ENCODE measurements at places on chromosomes 1 and 21.

- H3K27me3 ChIP-seq: peaks cover 51% of the 10 kb centered on the region
- DNase-seq: peak; percentile 70
- no peak overlapping the region for H3K27ac ChIP-seq
- no peaks in the 10 kb centered on the region for H3K36me3 ChIP-seq
- no peak overlapping the region for H3K4me3 ChIP-seq
These were observed 24.7 kb upstream of the LRRN2 start for GRCh38 chr1:204709960-204710912.

- no peak overlapping the region for H3K4me3 ChIP-seq
- H3K27ac ChIP-seq: no peak overlapping the region
These were observed 45.7 kb downstream of the CAPZB start for GRCh38 chr1:19439464-19440171.

- no peaks in the 10 kb centered on the region for H3K27me3 ChIP-seq
- no peak for DNase-seq
- no peak overlapping the region for H3K27ac ChIP-seq
- peaks cover 4% of the 10 kb centered on the region for H3K36me3 ChIP-seq
- H3K4me1 ChIP-seq: no peaks in the 10 kb centered on the region
These were observed 520 bp downstream of the ZBTB17 start for GRCh38 chr1:15975358-15975804.

DNA sequence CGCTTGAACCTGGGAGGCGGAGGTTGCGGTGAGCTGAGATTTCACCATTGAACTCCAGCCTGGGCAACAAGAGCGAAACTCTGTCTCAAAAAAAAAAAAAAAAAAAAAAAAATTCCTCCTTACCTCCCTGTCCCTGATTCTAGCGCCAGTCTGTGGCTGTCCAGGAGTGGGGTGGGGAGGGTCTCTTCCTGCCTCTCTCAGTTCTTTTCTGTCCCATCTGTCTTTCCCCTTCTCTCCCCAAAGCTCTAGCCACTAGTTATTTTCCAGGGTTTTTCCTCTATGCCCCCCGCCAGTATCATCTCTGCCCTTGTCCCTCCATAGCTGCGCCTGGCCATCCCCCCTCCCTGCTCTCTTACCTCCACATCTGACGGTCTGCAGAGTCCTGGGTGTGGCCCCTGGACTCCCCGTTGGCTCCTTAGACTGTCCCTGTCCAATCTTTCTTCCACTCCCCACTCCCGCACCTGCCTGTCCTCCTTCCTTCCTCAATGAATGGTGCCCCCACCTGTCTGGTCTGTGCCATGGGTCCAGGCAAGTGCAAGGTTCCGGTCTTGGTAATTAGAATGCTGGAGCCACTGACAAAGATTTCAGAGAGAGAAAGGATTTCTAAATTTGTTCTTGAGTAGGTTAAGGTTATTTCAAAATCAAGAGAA, 1.6 kb upstream of the TMEM63A start:
- no peak overlapping the region for H3K27ac ChIP-seq
- H3K4me3 ChIP-seq: no peak overlapping the region
- H3K4me1 ChIP-seq: peaks cover 6% of the 10 kb centered on the region
- no peaks in the 10 kb centered on the region for H3K36me3 ChIP-seq
- no peak for DNase-seq
- no peaks in the 10 kb centered on the region for H3K27me3 ChIP-seq

DNA sequence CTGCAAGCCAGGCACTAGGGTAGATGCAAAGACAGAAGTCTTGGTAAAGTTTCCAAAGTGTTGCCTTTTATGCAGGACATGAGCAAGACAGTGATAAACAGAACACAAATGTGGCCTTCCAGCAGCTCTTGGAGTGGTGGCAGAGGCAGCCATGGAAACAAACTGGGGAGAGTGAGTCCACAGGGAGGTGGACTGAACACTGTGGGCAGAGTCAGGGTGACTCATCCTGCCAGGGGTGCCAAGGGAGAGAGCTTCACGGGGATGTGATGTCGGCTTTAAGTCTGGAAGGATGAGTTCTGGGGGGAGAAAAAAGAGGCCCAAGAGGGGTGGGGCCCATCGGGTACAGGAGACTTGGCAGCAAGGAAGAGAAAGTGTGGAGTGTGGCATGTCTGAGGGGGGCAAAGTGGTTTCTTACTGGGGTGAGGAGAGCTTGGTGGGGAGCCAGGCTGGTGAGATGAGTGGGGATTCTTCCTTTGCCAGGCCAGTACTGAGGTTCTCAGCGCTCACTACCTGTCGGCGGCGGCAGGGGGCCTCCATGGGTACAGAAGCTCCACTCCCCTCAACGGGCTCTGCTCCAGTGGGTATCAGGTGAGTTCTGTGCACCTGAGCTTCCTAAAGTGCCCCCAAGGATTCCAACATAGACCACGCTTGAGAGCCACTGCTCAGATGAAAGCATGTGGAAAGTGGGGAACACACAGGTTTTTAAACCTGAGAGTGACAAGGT, 41.8 kb downstream of the KIAA0040 start:
- peaks cover 4% of the 10 kb centered on the region for H3K4me1 ChIP-seq
- no peaks in the 10 kb centered on the region for H3K36me3 ChIP-seq
- no peak overlapping the region for H3K4me3 ChIP-seq
- H3K27ac ChIP-seq: no peak overlapping the region
- H3K27me3 ChIP-seq: no peaks in the 10 kb centered on the region

Data from iPS DF 6.9 (cell line).